GM12891 (cell line): ENCODE measurements at places on chromosomes 11 and 22.

DNA sequence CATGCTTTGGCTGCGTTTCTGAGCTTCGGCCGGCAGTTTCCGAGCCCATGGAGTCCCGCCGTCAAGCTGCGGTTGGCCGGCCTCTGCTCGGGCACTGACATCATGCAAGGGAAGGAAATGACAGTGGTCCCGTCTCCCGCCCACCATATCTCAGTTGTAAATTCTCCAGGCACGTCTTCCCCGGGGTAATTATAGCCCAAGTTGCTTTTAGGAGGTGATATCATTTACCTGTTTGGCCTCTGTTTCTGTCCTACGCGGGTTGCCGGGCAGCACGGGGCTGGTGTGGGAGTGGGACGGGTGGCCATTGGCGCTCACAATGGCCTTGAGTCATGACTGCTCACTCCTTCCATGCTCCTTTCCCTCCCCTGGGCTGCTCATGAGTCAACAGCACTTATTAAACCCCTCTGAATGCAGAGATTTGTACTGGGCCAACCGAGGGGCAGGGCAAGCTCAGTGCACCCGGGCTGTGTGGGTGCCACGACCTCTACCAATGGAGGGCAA is 4.2 kb upstream of the ANO1 start:
- DNase-seq: no peak

DNA sequence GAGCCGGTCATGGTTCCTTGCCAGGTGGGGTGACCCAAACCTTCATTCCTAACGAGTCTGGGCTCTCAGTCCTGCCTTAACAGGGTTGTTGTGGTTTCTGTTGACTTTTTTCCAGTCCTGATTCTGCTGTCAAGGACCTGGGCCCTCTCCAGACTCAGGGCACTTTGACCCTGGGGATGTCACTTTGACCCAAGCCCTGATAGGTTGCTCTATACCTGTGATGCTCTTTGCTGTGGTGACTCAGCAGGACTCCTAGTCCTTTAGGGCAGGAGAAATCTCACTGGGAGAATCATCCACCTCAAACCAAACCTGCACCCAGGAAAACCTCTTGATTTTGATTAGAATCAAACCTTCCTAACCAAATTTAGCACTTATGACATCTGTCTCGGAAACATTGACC is 20.5 kb upstream of the MPPED1 start:
- no peak for DNase-seq

DNA sequence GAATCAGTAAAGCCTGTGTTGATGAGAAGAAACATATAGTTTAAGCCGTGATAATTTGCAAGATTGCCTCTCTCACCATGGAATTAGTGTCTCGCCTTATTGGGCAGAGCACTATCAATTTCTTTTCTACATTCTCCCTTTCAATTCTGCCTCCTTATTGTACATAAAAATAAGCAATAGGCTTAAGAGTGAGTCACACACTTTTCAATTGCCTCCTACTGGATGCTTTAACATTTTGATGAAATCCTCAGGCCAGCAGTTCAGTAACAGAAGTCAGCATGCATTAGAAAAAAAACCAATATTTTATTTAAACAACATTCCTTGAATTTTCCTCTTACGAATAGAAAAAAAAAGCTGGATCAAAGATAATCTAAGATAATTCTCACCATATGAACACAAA is 33.8 kb upstream of the VWA5A start:
- no peak for DNase-seq

- no peak for DNase-seq
These were observed 43.0 kb upstream of the EIF3D start for GRCh38 chr22:36571991-36572390.

DNA sequence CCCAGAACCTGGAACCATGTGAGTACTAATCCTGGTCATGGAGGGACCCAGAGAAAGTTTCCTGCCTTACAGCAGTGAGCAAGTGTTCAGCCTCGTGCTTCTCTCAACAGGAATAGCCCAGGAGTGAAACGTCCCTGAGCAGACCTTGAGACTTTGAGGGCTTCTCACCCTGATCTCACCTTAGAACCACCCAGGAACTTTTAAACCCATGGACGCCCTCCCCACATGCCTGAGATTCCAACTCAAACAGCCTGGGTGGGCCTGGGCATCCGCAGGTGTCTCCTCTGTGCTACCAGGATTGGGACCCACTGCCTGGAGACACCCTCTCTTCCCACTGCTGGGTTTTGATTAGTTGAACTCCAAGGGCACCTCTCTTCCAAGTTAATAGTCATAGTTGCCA is 297.2 kb downstream of the NTM start:
- DNase-seq: no peak

DNA sequence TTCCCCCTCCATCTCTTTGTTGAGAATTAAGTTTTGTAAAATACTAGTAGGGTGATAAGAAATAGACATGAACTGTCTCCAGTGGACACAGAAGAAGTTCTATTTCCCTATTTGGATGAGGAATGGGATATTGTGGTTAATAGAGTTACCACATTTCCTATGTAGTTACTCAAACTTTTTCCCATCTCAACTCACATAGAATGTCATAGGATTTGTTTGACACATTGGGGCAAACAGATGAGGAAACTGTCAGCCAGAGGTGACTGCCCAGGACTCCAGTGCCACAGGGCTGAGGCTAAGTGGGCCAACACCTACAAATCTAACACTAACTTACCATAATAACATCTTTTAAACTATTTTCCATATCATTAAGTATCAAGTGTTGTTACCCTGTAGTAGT is 58.3 kb downstream of the CCDC83 start:
- no peak for DNase-seq

DNA sequence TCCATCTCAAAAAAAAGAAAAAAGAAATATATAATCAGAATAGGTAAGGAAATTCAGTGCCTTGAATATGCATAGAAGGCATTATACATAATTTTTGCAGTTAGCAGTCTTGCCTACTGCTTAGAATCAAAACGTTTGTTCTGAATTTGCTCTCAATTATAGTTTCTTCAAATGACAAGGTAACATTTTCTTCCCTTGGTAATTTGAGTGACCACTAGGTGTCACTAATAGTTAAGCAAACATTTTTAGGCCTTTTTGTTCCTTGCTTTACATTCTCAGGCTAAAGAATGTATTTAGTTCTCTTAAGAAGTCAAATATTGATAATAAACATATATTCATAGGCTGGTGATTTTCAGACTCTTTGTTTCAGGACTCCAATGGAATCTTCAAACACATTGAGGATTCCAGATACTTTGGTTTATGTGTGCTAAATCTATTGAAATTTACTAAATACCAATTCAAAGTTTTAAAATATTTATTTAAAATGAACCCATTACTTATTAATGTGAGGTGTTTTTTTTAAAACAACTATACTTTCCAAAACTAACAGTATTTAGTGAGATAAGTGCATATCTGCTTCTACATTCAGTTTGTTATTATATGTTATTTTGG is 55.0 kb upstream of the DEPDC7 start:
- DNase-seq: no peak

DNA sequence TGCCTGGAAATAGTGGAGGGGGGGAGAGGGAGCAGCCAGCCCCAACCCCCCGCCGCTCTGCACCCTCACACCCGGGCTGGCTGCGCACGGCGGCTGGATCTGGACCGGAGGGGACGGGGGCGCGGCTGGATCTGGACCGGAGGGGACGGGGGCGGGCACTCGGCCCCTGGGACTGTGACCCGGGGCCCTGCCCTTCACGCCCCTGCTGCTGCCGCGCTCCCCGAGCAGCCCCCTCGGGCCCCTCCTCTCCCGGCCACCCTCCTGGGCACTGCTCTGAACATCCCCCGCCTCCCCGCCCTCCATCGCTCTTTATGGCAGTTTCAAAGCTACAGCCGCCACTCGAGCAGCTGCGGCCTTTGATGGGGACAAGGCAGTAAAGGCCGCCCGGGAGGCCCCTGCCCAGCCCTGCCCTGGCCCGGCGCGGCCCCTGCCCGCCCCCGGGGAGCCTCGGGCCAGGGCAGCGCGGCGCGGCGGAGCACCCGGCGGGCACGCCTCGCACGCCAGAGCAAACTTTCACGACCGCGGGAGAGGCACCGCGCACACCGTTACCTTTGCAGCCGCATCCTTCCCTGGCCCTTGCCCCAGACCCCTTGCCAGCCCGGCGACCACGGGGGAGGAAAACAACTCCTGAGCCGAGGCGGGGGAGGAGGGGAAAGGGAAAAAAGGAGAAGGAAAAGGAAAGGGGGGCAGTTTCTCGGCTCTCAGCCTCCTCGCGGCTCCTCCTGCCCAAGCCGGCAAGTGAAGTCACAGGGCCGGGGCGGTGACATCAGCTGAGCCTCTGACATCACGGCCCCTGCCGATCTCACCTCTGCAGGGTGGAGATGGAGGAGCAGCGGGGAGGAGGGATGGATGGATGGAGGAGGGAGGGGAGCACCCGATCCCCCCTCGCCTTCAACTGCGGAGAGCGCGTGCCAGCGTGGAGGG is 13.1 kb upstream of the TCF20 start:
- no peak for DNase-seq

GRCh38 chr11:3030289-3031070 is 26.7 kb downstream of the CARS1 start:
- no peak for DNase-seq

GRCh38 chr11:47124675-47125074 is 52.0 kb downstream of the ARFGAP2 start:
- DNase-seq: no peak

- no peak for DNase-seq
These were observed 104.4 kb downstream of the MPPED2 start for GRCh38 chr11:30481796-30482195.

- no peak for DNase-seq
These were observed 1.0 kb upstream of the ELF5 start for GRCh38 chr11:34514597-34514996.

GRCh38 chr11:62418733-62419132 is at the start of gene SCGB1A1:
Gene SCGB1A1 (plus strand): TSS chr11:62419033. CDS start chr11:62419096, 63 bp downstream.
- no peak for DNase-seq

DNA sequence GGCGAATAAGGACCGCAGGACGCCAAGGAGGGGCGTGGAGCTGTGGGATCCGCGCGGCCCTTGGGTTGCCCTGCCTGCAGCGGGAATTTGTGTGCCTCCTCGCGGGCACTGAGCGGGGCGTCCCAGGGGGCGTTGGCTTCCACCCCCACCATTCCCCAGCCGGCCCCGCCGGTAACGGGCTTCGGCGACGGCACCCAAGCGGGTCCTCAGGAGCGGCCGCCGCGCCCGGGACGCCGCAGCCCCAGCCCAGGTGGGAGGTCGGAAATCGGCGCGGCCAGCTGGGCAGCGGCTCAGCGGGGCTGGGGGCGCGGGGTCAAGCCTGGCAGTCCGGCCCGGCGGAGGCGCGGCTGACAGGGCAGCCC is 320 bp downstream of the CLTCL1 start:
- DNase-seq: peak; percentile 21

- no peak for DNase-seq
These were observed 129.3 kb upstream of the TENM4 start for GRCh38 chr11:79570104-79570503.

DNA sequence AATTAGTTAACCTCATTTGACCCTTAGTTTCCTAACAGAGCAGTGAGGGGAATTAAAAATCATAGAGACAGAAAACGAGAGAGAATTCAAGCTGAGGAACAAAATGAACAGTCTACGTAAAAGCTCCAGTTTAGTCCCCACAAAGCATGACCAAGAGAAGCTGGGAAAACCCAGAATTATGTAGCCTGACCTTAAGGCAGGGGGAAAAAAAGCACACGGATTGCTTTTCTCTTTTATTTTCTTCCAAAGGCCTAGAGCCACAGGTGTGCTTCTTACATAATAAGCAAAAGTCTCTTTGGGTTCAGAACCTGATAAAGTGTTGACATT is 514 bp upstream of the AMBRA1 start:
- no peak for DNase-seq

DNA sequence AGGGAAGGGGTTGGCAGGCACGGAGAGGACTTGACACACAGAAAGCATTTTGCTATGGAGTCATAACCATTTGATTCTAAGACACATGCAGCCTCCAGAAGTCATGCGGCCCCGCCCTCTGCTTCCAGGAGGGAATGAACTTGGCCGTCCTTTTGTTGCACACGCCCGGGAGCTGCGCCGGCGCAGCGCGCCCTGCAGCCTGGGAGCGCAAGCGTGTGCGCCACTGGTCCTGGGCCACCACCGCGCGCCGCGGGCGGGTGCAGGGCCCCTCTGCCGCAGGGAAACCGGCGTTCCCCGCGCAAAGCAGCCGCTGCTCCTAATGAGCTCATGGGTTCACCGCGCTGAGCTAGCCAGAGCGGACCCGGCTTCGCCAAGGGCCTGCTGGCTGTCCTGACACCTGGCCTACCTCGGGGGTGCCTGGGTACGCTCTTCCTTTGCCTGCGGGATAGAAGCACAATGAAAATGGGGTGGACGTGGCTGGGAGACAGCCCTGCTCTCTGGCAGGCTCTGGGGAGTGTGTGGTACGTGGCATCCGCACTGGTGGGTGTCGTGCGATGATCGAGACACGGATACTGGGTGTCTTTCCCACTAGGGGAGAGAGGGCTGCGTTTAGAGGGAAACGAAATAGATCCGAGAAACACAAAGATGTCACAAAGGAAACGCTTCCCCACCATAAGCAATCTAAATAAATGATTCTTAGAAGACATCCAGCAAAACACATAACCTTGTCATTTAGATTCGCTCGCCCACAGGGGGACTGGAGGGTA is 669 bp downstream of the MICAL3 start:
- DNase-seq: peak; percentile 62

DNA sequence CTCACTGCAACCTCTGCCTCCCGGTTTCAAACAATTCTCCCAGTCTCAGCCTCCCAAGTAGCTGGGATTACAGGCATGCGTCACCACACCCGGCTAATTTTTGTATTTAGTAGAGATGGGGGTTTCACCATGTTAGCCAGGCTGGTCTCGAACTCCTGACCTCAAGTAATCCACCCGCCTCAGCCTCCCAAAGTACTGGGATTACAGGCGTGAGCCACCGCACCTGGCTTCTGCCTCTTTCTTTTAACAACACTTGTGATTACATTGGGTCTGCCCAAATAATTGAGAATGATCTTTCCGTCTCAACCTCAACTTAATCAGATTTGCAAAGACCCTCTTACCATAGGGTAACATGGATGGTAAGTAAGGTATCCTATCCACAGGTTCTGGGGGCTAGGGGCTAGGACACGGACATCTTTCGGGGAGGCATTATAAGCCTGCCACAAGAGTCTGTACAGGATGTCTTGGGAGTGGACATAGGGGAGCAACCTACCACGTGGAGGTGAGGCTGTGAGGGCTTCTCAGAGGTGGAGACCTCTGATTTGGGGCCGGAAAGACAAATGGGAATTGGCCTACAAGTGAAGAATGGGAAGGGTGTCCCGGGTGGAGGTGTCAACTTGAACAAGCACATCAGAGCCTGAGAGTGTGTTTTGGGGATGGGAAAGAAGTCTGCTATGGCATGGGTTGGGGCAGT is 2.7 kb upstream of the CBX6 start:
- DNase-seq: no peak

- no peak for DNase-seq
These were observed 41.0 kb upstream of the SOX6 start for GRCh38 chr11:16397390-16397789.

DNA sequence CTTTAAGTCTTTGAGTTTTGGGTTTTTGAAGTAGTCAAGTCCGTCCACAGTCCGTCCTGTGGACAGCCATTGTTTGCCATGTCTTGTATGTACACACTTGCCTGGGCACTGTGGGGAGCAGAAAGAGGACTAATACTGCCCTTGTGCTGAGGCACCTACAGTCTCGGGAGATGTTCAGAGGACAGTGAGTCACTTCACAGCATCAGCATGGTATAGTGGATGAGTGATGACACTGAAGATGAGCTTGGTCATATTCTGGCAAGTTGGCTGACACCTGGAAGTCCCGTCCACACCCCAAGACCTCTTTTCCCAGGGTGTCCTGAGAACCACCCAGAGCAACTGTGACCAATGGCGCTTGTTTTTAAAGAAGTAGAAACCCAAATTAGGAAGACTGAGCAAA is 29.2 kb downstream of the NF2 start:
- no peak for DNase-seq
